NB4 (cell line): ENCODE measurements at places on chromosomes 6 and 20.

DNA sequence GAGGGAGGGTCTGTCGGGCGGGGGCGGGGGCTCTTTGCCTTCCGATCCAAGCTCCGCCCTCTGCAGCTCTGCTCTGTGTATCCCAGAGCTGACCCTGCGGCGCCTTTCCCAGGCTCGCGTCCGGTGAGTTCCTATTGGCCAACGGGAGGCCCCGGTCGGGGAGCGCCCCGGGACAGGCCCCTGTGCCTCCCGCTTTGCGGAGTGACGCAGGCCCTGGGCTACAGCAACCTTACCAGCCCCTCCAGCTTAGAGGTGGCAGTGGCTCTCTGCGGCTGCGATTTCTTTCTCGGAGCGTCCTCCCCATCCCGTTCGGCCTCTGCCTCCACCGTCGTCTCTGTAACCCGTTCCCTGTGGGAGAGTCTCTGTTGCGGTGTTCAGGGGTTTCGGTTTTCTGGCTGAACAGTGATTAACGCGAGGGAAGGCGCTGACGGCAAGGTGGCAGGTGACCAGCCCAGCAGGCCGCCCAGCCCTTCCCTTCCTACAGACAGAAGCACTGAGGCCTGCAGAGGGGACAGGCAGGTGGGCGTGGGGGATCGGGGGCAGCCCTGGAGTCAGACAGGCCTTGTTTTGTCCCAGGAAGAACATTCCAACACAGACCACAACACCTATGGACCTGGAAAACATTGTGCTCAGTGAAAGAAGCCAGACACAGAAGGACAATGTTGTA is 18.1 kb upstream of the CEBPB start:
- DNase-seq: no peak

DNA sequence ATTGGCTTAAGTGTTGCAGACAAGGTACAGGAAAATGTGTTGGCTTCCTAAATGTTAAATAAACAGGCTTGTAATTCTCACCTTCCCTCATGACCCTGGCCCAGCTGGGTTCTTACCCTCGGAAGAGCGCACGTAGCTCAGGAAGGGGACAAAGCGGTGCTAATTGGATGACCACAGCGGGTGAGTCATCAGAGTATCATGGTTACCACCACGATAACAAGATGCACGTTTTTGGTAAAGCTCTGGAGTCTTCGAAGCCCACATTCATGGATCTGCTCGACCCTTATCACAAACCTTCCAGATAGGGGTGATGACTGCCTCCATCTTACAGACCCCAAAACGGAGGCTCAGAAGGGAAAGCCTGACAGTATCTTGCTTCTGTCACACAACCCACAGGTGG is 32.8 kb downstream of the APCDD1L start:
- DNase-seq: peak; percentile 35

DNA sequence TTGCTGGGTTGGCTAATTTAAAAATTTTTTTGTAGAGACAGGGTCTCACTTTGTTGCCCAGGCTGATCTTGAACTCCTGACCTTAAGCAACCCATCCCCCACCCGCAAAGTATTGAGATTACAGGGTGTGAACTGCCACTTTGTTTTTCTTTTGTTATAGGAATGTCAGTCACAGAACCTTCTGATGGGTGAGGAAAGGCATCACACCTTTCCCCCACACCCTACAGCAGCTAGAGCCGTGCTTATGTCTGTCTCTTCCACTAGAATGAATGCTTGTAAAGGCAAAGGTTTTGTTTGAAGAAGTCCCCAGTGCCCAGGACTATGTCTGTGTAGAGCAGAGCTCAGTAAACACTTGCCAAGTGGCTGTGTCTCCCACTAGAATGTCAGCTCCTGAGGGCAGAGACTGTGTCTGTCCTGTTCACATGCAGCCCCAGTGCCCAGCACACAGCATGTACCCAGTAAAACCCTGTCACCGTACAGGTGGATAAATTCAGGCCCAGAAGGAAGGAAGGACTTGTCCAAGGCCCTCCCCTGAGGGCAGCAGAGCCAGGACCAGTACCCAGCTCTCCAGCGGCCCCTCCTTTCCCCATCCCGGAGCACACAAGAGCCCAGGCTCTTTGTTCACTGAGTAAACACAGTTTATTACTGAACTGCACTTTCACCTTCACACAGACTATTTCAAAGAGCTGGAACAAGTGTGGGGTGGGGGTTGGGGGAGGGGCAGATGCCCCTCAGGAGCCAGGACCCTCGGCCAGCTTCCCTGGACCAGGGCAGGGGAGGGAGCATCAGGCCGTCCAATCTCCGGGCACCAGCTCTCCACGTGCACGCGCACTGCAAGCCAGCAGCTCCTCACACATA is 26.4 kb downstream of the COX4I2 start:
- DNase-seq: no peak

DNA sequence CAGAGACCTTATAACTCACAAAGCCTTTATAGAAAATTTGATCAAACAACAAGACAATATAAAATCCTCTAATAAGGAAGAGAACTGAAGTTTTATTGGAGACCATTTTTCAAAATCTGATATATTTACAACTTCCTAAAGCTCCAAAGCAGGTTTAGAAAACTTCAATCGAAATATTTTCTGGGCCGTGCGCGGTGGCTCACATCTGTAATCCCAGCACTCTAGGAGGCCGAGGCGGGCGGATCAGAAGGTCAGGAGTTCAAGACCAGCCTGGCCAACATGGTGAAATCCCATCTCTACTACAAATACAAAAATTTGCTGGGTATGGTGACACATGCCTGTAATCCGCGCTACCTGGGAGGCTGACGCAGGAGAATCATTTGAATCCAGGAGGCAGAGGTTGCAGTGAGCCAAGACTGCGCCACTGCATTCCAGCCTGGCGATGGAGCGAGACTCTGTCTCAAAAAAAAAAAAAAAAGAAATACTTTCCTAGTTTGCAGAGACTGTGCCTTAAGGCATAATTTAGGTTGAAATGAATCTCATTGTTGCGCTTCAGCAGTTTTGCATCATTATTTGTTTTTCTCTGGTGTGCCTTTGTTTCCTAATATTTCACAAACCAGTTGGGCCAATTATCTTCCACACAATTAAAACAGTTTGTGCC is 60.6 kb upstream of the ASIP start:
- DNase-seq: no peak

GRCh38 chr20:63860325-63861051 is 810 bp upstream of the ABHD16B start:
- DNase-seq: peak; percentile 68

DNA sequence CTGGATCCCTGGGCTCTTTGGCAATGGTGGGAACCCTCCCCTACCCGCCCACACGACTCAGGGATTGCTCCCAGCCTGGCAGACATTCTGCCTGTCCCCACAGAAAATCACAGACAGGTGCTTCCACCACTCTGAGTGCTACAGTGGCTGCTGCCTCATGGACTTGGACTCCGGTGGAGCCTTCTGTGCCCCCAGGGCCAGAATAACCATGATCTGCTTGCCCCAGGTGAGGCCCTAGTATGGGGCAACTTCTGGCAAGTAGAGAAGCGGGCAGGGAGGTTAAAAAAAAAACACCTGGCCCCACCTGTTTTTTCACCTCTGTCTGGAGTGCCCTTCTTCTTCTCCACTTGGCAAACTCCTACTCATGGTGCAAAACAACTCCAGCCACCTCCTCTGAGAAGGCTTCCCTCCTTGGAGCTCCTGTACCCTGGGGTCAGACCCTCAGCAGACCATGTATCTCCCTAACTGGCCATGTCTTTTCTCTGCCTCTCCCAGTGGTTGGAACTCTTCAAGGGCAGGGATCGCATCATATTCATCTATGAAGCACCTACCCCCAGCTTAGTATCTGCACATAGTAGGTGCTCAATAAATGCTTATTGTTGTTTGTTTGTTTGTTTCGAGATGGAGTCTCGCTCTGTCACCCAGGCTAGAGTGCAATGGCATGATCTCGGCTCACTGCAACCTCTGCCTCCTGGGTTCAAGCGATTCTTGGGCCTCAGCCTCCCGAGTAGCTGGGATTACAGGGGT is 1.1 kb downstream of the CLPSL2 start:
- no peak for DNase-seq

GRCh38 chr6:155939253-155939652 is 483.6 kb upstream of the NOX3 start:
- no peak for DNase-seq

- no peak for DNase-seq
Measured at GRCh38 chr6:149125309-149125708, 192.2 kb upstream of the TAB2 start.

GRCh38 chr6:150535151-150535804 is 64.4 kb upstream of the PLEKHG1 start:
- no peak for DNase-seq

- DNase-seq: peak; percentile 36
Measured at GRCh38 chr6:100573166-100573565, 108.4 kb upstream of the SIM1 start.
